Activated CD4-positive, alpha-beta T cell treated with anti-CD3 and anti-CD28 coated beads, Interleukin-2, amount 10 ng/mL, durations not matched to agents 24 days and 14 days (primary cell): ENCODE measurements at places on chromosomes 4 and X. TPM values are rescaled to one million over a fixed set of nuclear protein-coding genes. Genes with fewer than 3 reads are reported as not detected.

DNA sequence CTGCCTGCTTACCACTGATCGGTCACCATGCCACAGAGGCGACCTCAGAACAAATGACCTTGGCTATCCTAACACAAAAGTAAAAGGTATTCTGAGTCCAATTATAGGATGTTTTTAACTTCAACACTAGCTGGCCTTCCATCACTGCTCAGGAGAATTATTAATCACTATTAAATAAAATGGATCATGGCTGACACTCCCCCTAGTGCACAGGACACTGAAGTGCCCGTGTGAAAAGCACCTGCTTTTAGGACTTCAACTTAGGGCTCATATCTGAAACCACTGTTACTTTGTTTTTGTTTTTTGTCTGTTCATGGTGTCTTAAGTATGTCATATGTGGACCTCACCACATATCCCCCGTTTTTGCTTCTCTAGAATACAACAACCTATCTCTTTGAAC, 33.9 kb downstream of the STX18 start:
- H3K27me3 ChIP-seq = no peaks in the 10 kb centered on the region
- peaks cover 7% of the 10 kb centered on the region for H3K4me1 ChIP-seq
- DNase-seq = no peak
- H3K4me3 ChIP-seq = no peak overlapping the region
- H3K36me3 ChIP-seq = peaks cover 3% of the 10 kb centered on the region

HS3ST1 gene
- 0.23 and 0.66 TPM in 2 replicates for total RNA-seq

IL3RA gene
- 3.1 and 3.4 TPM in 2 replicates for total RNA-seq

DNA sequence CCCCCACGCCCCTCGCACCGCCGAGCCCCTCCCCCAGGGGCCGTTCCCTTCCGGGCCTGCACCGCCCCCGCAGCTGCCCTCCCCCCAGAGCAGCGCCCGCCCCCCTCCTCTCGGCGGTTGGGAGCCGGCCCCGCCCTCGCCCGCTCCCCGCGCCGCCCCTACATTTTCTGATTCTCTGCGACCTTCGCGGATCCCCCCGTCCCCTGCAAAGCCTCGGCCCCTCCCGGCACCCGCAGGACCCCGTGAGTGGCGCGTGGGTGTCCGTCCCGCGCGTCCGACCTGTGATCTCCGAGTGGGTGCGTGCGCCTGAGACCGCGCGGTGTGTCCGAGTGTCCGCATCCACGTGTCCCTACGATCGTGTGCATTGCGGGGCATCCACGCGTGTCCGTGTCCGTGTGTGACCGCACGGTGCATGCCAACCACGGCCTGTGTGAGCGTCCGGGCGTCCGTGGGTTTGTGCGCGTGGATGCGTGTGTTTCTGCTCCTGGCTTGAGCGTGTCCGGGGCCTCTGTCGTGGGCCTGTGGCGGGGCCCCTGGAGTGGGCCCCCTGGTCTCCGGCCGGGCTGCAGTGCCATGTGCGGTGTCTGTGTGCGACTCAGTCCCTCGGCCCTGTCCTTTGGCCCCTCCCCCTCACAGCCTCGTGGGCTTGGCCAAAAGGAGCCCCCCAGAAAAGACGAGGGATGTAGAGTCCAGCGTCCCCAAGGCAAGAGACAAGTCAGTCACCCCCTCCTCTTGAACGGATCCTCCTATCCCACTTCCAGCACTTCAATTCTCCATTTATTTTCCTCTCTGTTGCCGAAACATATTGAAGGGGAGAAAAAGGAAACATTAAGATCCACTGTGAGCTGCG, 8.8 kb upstream of the NKX1-1 start:
- no peak overlapping the region for H3K4me3 ChIP-seq
- H3K4me1 ChIP-seq = no peaks in the 10 kb centered on the region
- no peak overlapping the region for H3K27ac ChIP-seq
- peak; percentile 46 for DNase-seq

AMER1 gene
- total RNA-seq = 6.2 and 6.5 TPM in 2 replicates

DNA sequence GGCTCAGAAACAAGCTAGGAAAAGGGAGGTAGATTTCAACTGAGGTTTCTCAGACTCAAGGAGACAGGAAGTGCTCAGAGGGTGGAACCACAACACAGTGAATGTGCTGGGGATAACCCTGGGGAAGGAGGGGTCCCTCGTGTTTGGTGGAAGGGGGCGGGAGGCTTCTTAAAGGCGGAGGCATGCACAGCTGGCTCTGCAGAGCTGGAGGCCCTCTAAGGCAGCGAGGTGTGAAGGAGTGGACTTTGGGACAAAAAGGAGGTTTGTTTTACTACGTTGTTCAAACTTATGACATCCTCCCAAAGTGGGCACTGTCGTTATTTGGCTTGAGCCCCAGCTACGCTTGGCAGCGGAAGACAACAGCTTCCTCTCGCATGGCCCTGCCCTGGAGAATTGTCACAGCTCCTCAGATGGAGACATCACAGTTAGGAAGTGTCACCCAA, 21.7 kb upstream of the MTM1 start:
- no peaks in the 10 kb centered on the region for H3K27me3 ChIP-seq
- DNase-seq = peak; percentile 83
- H3K36me3 ChIP-seq = no peaks in the 10 kb centered on the region
- H3K4me3 ChIP-seq = peak overlapping the region; percentile 61

- no peak overlapping the region for H3K27ac ChIP-seq
- H3K4me3 ChIP-seq = no peak overlapping the region
- H3K27me3 ChIP-seq = no peaks in the 10 kb centered on the region
- peaks cover 18% of the 10 kb centered on the region for H3K4me1 ChIP-seq
- DNase-seq = no peak
Measured at GRCh38 chrX:51889851-51890250, 3.6 kb upstream of the MAGED1 start.
